K562 (cell line): ENCODE measurements at places on chromosomes 11 and 22. TPM values are rescaled to one million over a fixed set of nuclear protein-coding genes. Genes with fewer than 3 reads are reported as not detected.

The MMP13 gene
- not detected in 2 replicates for polyA plus RNA-seq

The DEFB131B gene
- polyA plus RNA-seq: not detected in 2 replicates

GRCh38 chr11:78359921-78360320 is 57.7 kb downstream of the GAB2 start:
- no peak for DNase-seq

- DNase-seq: no peak
Measured at GRCh38 chr11:132158091-132158490, 787.7 kb downstream of the NTM start.

- DNase-seq: peak; percentile 66
Measured at GRCh38 chr11:19903620-19904069, 191.0 kb downstream of the NAV2 start.

The OR2AT4 gene
- polyA plus RNA-seq: 1.5 and 1.9 TPM in 2 replicates

DNA sequence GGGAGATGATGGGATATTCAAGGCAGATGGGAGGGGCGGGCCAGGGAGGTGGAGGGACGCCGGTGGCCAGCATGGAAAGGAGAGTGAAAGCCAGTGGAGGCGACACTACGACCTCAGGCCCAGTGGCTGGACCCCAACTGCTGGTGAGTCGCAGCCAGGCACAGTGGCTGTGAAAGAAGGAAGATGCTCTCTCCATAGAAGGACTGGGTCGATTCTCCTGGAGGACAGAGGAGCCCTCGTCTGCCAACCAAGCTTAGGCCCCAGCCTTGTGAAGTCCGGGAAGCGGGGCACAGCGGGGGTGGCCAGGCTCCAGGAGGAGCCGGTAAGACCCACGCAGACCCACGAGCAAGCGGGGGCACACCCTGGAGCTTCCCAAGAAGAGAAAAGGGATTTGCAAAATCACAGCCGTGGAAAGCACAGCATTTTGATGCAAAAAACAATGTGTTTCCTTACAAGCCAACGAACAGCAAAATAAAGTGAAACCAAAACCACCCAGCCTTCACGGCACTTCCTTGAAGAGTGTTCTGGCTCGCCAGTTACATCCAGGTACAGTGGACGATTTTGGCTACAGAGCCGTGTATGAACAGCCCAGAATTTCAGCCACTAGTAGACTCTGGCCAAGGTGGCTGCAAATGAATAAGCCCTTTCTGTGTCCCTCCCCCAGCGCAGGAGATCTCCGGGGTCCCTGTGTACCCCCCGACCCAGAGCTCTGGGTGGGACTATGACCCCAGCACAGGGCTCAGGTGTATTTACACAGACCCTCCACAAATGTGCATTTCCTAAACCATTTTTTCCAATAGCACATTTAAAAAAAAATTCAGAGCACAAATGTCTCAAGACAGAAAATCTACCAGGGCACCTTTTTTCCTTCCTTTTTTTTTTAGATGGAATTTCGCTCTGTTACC is 96.9 kb downstream of the TRMU start:
- DNase-seq: no peak
